Activated effector memory CD4-positive, alpha-beta T cell treated with anti-CD3 and anti-CD28 coated beads, Interleukin-2, amount 50 U/mL, for 16 hours (primary cell): ENCODE measurements at places on chromosomes 5 and 9.

DNA sequence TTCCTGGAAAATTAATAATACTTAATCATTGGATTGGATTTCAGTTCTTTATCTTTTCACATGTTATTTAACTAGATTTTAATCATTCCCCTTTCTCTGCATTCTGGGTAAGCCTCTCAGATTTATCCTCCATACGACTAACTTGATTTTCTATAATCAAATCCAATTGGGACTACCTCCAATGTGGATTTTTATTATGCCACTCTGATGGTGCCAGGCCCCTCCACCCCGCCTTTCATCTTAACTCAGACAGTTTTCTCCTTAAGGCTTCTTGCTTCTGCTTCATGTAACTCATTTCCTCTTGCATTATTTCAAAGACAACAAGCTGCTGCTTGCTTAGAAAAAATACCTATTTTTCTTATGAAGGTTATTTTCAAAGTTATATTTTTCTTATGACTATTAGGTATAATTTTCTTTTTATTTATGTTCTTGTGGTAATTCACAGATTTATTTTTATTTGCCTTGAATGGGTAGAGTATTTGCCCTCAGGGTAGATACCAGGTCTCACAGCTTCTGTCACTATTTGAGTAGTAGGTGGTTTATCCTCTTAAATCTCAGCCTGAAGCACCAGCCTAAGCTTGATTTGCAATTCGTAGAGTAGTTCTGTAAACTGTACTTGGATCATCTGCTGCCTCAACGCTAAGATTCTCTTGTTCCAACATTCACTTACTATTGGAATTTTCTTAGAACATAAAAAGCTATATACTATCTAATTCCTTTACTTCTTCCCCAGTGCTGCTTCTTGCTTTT lies 659.0 kb upstream of the ARRDC3 start:
- DNase-seq: no peak

- DNase-seq: peak; percentile 49
These were observed 56.5 kb upstream of the ANGPTL2 start for GRCh38 chr9:127178686-127179632.

GRCh38 chr5:122498163-122498562 lies 186.1 kb downstream of the SNCAIP start:
- no peak for DNase-seq

DNA sequence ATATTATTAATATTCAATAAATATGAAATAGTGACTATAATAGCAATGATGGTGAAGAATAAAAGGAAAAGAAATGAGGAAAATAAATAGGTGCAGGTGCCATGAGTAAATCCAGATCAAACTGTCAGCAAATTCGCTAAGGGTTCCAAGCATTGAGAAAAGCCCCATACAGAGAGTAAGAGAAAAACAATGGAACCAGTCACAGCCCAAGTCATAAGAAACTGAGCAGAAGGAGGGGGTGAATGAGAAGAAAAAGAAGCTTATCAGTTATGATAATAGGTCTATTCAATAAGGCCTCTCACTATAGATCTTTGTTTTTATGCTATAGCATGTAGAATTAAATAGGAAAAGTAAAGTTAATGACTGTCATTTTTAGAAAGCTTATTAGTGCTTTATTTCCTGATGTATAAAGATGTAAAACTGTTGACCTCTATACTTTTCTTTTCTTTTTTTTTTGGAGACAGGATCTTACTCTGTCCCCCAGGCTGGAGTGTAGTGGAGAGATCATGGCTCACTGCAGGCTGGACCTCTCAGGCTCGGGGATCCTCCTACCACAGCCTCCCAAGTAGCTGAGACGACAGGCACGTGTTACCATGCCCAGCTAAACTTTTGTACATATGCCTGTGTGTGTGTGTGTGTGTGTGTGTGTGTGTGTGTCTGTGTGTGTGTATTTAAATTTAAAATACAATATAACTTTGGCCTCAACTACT lies 72.4 kb downstream of the FYB1 start:
- DNase-seq: no peak

- DNase-seq: no peak
These were observed 25.9 kb upstream of the GLDC start for GRCh38 chr9:6671416-6671815.

DNA sequence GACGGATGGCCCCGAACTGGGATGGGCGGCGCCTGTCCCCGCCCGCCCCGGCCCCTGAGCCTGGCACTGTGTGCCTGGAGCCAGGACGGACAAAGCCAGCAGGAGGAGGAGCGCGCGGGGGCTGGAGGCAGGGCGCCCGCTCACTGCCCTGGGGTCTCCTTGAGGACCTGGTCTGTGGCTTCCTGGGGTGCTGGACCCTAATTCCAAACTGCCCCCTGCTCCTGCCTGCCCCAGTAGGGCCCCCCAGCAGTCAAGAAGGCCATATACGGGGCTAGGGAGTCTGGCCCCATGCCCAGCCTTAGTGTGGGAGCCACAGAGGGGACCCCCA lies 29.2 kb upstream of the RXRA start:
- no peak for DNase-seq

DNA sequence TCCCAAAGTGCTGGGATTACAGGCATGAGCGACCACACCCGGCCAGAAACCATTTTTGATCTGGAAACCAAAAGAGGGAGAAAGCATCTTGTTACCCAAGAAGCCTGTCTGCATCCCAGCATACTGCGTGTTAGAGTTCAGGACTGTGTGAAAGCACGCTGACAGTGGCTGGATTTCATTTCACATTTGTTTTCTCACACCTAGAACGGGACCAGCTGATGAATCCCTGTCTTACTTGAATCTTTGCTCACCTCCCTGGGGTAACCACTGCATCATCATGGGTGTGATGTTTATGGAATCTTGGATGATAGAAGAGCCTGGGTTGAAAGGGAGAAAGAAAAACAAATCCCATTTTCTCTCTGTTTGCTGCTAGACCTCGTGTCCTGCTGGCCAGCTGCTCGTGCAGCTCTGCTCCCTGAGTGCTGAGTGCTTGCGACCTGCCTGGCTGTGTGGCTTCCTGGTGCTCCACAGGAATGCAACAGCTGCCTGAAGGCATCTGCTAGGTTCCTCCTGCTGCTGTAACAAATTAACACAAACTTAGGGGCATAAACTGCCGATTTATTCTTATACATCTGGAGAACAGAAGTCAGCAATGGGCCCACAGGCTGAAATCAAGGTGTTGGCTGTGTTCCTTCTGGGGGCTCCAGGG lies 378.3 kb upstream of the DAP start:
- no peak for DNase-seq

DNA sequence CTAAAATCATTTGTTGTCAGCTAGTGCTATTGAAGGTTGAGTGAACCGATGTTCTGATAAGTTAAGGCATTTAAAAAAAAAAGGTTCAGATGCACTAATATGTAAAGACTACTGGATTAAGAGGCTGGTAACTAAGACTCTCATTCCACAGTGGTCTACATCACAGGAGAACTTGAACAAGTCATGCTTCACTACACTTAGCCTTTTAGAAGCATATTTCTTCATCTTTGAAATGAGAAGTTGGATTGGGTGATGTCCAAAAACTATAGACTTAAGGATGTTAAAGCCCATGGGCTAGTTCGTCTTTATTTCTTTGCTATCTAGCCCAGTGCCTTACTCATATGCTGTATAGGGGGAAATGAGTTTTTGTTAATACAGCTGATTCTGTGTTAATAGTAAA lies 107.2 kb downstream of the NDUFS4 start:
- DNase-seq: no peak

- no peak for DNase-seq
These were observed 280.0 kb upstream of the EFNA5 start for GRCh38 chr5:107950776-107951175.

- DNase-seq: no peak
These were observed 82.0 kb downstream of the YIPF5 start for GRCh38 chr5:144088206-144089064.

DNA sequence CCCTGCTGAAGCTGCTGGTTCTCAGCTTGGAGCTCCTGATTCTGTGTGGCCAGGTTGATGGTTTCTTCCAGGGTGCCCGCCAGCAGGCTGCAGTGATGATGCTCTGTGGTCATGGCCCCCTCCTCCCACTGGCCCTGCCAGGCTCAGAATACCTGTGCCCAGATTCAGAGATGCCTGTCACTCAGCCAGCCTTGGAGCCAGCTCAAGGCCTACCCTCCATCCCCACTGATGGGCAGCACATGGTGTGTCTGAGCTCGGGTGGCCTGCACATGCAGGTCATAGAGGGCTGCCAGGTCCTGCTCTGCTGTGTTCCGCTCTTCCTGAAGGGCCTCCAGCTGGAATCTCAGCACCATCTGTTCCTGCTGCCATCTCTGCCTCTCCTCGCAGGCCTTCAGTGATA lies 5.4 kb downstream of the SLC35A4 start:
- DNase-seq: no peak

DNA sequence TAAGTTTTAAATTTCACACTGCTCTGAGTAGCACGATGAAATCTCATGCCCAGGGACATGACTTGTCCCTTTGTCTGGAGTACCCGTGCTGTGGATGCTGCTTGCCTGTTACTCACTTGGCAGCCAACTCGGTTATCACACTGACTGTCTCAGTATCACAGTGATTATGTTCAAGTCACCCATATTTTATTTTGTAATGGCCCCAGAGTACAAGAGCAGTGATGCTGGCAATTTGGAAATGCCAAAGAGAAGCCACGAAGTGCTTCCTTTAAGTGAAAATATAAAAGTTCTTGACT lies 22.8 kb upstream of the SCGB3A2 start:
- no peak for DNase-seq

- no peak for DNase-seq
These were observed 1.2 kb downstream of the ZNF608 start for GRCh38 chr5:124745007-124745927.

DNA sequence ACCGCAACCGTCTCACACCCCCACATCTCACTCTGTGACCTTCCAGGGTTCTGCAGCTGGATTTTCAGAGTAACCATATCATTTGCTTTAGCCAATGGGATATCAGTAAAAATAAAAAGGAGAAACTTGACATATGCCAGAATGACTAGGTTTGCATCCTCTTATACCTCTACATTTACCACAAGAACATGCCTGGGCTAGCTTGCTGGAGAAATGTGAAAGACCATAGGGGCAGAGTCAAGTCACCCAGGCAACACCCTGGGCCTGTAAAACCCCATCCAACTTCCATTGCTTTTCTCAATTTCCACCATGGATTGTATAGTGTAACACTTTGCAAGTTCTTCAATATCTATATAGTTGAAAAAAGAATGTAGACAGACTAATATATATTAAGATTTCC lies 731.1 kb downstream of the PTPRD start:
- no peak for DNase-seq

GRCh38 chr5:87113861-87114260 lies 153.8 kb upstream of the RASA1 start:
- DNase-seq: no peak

- no peak for DNase-seq
These were observed 145.3 kb downstream of the PLK2 start for GRCh38 chr5:58314356-58315210.

DNA sequence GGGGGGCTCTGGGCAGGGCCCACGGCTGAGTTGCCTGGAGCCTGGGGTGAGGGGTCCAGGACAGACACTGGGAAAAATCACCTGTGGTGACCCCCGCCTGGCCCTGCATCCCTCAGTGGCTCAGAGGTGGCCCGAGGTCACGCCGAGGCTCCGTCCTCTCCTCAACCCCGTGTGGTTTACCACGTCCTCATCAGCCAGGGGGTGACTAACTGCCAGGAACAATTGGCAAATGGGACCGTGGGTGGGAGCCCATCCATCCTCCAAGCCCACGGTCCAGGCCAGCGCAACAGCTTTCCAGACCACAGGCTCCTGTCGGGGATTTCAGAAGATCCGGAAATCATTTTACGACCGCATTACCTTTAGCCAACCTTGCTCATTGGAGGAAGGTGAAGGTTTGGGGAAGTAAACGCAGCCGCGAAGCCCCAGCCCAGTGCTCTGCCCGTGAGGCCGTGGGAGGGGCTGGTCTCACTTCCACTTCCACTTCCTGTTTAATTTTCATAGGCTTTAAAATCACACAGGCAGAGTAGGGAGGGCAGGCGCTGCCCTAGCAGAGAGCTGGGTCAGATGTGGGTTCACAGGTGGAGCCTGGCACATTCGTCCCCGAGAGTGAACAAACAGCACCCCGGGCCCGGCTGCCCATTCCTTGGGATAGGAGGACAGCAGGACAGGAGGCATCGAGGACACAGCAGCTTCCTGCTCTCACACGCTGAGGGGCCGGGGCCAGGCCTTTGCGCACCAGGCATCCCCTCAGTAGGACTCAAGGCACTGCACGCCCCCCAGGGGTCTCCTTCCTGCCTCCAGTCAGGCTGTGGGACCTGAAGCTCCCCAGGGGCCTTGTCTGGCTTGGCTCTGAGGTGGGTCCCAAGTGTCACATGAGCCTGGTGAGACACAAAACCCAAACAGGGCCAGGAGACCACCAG lies 19.8 kb upstream of the SLC9A3 start:
- peak; percentile 75 for DNase-seq

DNA sequence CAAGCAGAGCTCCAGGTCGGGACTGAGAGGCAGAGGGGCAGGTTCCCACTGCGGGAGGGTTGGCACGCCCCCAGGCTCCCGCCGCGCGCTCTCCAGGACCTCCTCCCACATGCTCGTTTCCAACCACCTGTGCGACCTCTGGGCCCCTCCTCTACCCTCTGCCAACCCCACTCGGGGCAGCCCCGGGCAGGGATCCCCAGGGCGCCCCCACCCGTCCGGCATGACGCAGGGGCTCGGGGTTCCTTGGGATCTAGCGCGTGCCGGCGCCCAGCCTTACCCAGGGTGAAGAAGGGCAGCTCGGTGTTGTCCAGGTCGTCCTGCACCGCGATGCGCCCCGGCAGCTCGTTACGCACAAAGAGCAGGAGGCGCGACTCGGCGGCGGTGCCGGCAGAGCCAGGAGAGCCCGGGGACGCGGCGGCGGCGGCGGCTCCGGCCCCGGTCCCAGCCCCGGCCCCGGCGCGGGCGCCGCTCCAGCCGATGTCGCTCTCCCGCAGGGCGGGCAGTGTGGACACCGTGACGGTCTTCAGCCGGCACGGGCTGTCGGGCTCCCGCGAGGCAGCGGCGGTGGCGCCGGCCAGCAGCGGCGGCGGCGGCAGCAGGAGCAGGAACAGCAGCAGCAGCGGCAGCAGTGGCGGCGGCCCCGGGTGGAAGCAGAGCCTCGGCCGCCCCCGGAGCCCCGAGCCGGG lies 494 bp downstream of the ASTN2 start:
- DNase-seq: no peak

- no peak for DNase-seq
These were observed 16.8 kb downstream of the SERINC5 start for GRCh38 chr5:80238778-80239679.

- DNase-seq: no peak
These were observed 261.4 kb upstream of the KLF4 start for GRCh38 chr9:107750741-107751566.

DNA sequence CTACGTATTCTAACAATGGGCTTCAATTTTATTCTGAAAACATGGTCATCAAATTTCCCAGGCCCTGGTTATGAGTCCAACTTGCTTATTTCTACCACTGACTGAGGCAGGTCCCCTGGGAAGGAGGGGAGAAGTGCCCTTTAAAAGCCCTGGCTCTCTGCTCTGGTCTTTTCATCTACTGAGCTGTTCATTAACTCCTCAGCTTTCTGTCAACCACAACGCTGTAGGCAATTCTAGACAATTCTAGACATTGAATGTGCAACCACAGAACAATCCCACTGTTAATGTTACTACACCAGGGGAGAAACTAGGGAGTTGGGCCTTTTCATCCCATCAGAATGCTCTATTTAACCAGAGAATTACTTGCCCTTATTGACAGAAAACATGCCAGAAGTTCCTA lies 10.0 kb downstream of the MOCS2 start:
- no peak for DNase-seq

- no peak for DNase-seq
These were observed 28.4 kb downstream of the SPZ1 start for GRCh38 chr5:80348171-80348570.
